ENCODE measurements at places on chromosomes 16 and 17.

DNA sequence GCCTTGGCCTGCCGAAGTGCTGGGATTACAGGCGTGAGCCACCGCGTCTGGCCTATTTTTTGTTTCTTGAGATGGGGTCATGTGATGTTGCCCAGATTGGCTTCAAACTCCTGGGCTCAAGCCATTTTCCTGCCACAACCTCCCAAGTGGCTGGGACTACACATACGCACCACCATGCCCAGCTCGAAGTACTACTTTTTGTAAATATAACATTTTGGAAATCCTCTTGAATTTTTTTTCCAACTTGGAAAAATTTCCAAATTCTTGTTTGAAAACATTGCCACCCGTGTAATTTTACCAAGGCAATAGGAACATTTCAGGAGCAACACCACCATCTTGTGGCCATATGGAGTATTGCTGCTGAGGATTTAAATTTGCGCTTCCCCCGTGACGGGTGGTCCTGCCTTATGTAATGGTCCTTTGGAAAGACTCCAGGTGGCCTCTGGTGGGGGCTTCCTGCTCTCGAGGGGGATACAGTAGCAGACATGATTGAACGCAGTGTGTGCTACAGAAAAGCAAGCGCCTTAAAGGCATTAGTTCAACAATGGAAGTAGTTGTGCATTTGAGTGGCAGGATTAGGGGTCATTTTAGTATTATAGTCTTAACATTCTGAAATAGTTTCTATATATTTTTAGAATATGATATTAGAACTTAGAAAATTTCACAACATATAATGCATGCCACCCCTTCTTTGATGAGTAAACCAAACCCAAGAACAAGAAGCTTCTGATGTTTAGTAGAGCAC lies 8.0 kb downstream of the FLYWCH1 start:
- peak; percentile 54 for DNase-seq
- H3K27ac ChIP-seq, result no peak overlapping the region
- no peaks in the 10 kb centered on the region for H3K27me3 ChIP-seq
- no peak overlapping the region for H3K4me3 ChIP-seq
- H3K36me3 ChIP-seq, result peaks cover 3% of the 10 kb centered on the region

GRCh38 chr17:8038954-8039610 lies at the start of gene ALOX15B:
TSS of gene ALOX15B (plus strand) at chr17:8039059. CDS start at chr17:8039156, 97 bp downstream.
- no peaks in the 10 kb centered on the region for H3K36me3 ChIP-seq
- H3K4me3 ChIP-seq, result no peak within 1 kb of the TSS
- DNase-seq, result no peak
- H3K27me3 ChIP-seq, result peaks cover 5% of the 10 kb centered on the region

DNA sequence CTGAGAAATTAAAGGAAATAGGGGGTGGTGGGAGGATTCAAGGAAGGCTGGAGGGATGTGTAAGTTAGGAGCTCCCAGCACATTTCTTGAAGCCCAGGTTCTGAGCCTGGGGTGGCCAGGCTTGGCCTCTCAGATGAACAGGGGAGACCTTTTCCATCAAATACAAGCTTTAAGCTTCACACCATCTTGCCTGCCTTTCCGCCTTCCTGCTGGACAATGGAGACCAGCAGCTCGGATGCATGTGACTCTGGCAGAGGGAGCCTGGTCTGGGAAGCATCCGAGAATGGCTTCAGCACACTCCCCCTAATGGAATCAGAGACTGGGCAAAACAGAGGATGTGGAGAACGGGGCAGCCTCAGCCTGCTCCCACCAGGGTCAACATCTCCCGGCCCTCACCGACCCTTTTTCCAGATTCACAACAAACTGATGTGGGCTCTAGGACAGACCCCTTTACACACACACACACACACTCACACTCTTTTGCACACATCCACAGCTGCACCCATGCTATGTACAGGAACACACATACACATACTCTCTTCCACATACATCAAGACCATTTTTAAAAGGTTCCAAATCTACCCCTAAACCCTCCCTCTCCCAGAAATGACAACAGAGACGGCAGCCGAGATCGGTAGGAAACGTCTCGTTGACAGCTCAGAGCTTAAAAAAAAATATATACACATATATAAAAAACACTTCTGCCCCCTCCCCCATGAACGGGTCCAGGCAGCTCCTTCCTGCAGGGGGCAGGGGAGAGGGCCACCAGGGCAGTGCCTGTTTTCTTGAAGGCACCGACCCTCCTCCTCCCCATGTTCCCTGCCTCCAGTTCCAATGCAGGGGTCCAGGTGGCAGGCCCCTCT lies 6.5 kb upstream of the ATXN7L3 start:
- DNase-seq, result no peak
- H3K27me3 ChIP-seq, result no peaks in the 10 kb centered on the region
- H3K4me3 ChIP-seq, result no peak overlapping the region
- no peak overlapping the region for H3K27ac ChIP-seq

DNA sequence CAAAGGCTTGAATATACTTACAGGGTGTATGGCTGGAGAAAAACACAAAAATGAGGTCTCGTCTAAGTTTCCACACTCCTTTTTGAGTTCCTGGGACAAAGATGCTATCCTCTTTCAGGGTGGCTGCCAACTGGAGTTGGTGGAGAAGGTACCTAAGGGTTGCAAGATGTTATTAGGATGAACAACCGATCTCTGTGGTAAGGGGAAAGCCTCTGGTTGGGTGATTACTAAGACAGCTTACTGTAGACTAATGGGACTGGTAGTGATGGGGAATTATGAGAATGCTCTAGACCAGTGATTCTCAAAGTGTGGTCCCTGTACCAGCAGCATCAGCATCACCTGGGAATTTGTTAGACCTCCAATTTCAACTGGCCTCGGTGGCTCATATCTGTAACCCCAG lies 6.0 kb downstream of the ADAT1 start:
- no peak overlapping the region for H3K4me3 ChIP-seq
- DNase-seq, result no peak
- H3K4me1 ChIP-seq, result peaks cover 2% of the 10 kb centered on the region
- peaks cover 10% of the 10 kb centered on the region for H3K36me3 ChIP-seq
- no peaks in the 10 kb centered on the region for H3K27me3 ChIP-seq
- H3K27ac ChIP-seq, result no peak overlapping the region

DNA sequence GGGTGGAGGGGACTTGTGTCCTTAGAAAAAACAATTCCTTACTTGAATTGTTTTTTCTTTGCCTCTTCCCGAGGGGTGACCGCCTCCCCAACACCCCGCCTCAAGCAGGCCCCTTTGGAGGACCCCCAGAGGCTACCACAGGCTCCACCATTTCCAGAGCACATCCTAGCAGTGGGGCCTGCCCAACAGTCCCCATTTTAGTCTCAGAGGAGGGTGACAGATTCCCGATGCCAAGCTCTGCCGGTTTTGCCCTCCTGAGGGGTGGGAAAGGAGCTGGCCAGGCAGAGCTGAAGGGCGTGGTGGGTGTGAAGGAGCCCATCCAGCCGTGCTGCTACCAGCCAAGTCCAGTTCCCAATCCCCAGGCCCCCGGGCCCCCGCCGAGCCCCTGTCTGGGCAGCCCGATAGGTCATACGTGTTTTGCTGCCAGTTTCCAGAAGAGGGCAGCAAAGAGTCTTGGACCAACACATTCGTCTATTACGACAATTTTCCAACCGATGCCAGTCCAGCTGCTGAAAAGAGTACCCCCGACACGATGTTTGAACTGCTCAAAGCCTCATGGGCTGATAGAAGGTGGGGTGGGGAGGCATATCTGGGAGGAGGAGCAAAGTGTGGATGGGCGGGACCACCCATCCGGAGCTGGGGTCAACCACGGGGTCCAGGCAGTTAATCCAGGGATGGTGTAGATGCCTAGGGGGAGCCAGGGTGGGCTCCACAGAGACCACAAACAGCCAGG lies 18.8 kb upstream of the GAA start:
- peaks cover 2% of the 10 kb centered on the region for H3K4me1 ChIP-seq
